ENCODE measurements at places on chromosomes 6 and 20.

- H3K27me3 ChIP-seq = no peaks in the 10 kb centered on the region
- DNase-seq = no peak
- H3K36me3 ChIP-seq = peaks cover 20% of the 10 kb centered on the region
- H3K4me3 ChIP-seq = no peak overlapping the region
- H3K27ac ChIP-seq = no peak overlapping the region
Observed at GRCh38 chr6:166511316-166511715, 75.2 kb downstream of the RAMACL start.

- H3K27me3 ChIP-seq = no peaks in the 10 kb centered on the region
- DNase-seq = no peak
- H3K4me1 ChIP-seq = peaks cover 3% of the 10 kb centered on the region
- H3K27ac ChIP-seq = no peak overlapping the region
Observed at GRCh38 chr6:129543981-129544380, 166.0 kb downstream of the ARHGAP18 start.

- H3K27me3 ChIP-seq = no peaks in the 10 kb centered on the region
- DNase-seq = no peak
- H3K4me3 ChIP-seq = peak overlapping the region; percentile 85
- peaks cover 28% of the 10 kb centered on the region for H3K4me1 ChIP-seq
Observed at GRCh38 chr6:109483735-109484057, 677 bp upstream of the ZBTB24 start.

DNA sequence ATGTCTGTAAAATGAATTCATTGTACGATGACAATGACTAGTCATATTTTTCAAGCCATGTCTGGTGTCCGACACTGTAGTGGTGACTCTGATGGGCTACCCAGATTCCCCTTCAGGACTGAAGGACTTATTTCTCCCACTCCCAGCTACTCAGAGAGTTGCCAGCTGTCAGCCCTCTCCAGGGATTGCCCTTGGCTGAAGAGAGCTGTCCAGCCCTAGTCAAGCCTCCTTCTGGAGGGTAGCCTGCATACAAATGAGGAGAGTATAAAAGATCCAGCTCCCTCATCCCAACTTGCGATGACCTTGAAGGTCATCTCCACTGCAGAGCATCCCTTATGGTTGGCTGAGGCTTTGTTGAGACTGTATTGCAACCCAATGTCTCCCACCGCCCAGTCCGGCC lies 29.9 kb downstream of the JPH2 start:
- peaks cover 10% of the 10 kb centered on the region for H3K4me1 ChIP-seq
- H3K27me3 ChIP-seq = peaks cover 9% of the 10 kb centered on the region
- no peak overlapping the region for H3K4me3 ChIP-seq
- DNase-seq = no peak
- peaks cover 10% of the 10 kb centered on the region for H3K36me3 ChIP-seq
- H3K27ac ChIP-seq = no peak overlapping the region

DNA sequence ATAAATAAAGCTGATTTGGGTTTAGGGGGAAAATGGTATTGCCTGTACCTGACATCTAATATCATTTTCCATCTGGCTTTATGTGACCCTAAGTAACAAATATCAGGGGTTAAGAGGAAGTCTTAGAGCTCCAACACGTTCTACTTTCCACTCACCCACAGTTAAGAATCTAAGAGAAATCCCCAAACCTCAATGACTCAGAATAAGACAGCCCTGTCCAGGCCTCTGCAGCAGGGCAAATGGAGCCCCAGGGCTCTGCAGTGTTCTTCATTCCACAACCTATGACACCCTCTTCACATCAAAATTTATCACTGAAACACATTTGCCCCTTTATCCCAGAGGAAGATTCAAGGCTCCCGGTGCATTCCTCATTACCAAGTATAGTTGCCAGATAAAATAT lies 20.3 kb upstream of the TENT5A start:
- no peaks in the 10 kb centered on the region for H3K36me3 ChIP-seq
- H3K27me3 ChIP-seq = no peaks in the 10 kb centered on the region
- no peak overlapping the region for H3K4me3 ChIP-seq
- peaks cover 24% of the 10 kb centered on the region for H3K4me1 ChIP-seq

GRCh38 chr6:101608703-101609102 lies 215.2 kb downstream of the GRIK2 start:
- H3K36me3 ChIP-seq = no peaks in the 10 kb centered on the region
- no peaks in the 10 kb centered on the region for H3K4me1 ChIP-seq
- H3K27ac ChIP-seq = no peak overlapping the region
- no peaks in the 10 kb centered on the region for H3K27me3 ChIP-seq
- DNase-seq = no peak

- H3K4me3 ChIP-seq = no peak overlapping the region
- H3K4me1 ChIP-seq = no peaks in the 10 kb centered on the region
- no peak overlapping the region for H3K27ac ChIP-seq
- no peak for DNase-seq
Observed at GRCh38 chr20:63962426-63963347, 6.5 kb upstream of the UCKL1 start.

DNA sequence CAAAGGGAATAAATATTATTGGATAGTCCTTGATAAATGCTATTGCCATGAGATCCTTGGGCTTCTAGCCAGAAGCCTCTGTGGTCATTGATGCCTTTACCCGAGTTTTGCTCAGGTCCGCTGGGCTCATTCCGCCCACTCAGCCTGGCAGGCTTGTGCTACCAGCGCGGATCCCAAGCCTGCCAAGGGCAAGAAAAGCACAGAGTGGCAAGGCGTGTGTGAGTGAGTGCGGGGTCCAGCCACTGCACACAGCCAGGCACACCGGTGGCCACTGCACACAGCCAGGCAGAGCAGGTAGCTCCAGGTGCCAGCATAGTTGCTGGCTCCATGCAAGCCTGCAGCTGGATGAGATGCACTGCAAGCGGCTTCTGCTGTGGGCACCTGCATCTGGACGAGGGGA lies 38.7 kb downstream of the STK38 start:
- no peak overlapping the region for H3K4me3 ChIP-seq
- no peak overlapping the region for H3K27ac ChIP-seq
- H3K36me3 ChIP-seq = peaks cover 42% of the 10 kb centered on the region
- no peaks in the 10 kb centered on the region for H3K27me3 ChIP-seq

- H3K4me3 ChIP-seq = no peak overlapping the region
- peaks cover 5% of the 10 kb centered on the region for H3K4me1 ChIP-seq
- H3K36me3 ChIP-seq = peaks cover 10% of the 10 kb centered on the region
- H3K27ac ChIP-seq = no peak overlapping the region
Observed at GRCh38 chr20:43549416-43550065, 9.3 kb upstream of the SGK2 start.

GRCh38 chr20:50269091-50270033 lies 78.7 kb downstream of the CEBPB start:
- DNase-seq = no peak
- H3K27me3 ChIP-seq = no peaks in the 10 kb centered on the region
- H3K27ac ChIP-seq = no peak overlapping the region
- H3K36me3 ChIP-seq = no peaks in the 10 kb centered on the region
- H3K4me3 ChIP-seq = no peak overlapping the region

DNA sequence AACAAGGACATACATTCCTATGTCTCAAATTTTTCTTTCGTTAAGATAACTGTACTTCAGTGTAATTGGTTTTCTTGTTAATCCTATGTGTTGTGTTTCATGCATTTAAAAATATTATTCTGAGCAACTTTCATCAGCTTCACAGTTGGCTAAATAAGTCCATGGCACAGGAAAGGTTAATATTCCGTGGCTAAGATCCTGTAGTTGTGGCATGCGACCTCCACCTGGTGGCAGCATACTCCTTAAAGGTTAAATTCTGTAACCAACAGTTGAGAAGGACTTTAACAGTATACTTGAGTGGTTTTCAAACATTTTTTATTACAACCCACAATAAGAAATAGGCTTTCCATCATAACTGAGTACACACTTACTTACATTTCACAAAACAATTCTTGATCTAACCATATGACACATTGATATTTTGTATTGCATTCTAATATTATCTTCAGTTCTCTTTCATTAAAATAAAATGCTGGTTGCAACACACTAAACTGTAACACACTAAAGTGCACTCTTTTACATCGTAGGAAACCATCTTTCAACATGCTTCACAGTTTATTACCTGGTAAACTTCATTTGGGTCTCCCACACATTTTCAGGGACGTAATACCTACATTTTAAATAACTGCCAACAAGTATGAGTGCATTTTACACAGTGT lies 118.3 kb downstream of the SLX4IP start:
- DNase-seq = no peak
- peaks cover 30% of the 10 kb centered on the region for H3K4me1 ChIP-seq
- H3K36me3 ChIP-seq = peaks cover 3% of the 10 kb centered on the region
- no peak overlapping the region for H3K4me3 ChIP-seq
- no peaks in the 10 kb centered on the region for H3K27me3 ChIP-seq
- H3K27ac ChIP-seq = no peak overlapping the region

- no peak overlapping the region for H3K27ac ChIP-seq
- peaks cover 4% of the 10 kb centered on the region for H3K27me3 ChIP-seq
- no peak overlapping the region for H3K4me3 ChIP-seq
- DNase-seq = no peak
- H3K36me3 ChIP-seq = peaks cover 29% of the 10 kb centered on the region
Observed at GRCh38 chr6:21593927-21594415, 420 bp downstream of the SOX4 start.

GRCh38 chr6:352896-353470 lies 38.6 kb upstream of the IRF4 start:
- peaks cover 8% of the 10 kb centered on the region for H3K36me3 ChIP-seq
- no peaks in the 10 kb centered on the region for H3K4me1 ChIP-seq
- no peaks in the 10 kb centered on the region for H3K27me3 ChIP-seq
- H3K4me3 ChIP-seq = no peak overlapping the region
